Activated CD4-positive, alpha-beta T cell treated with anti-CD3 and anti-CD28 coated beads, Interleukin-2, amount 50 U/mL, for 1 hour (primary cell): ENCODE measurements at places on chromosomes 5 and 9.

DNA sequence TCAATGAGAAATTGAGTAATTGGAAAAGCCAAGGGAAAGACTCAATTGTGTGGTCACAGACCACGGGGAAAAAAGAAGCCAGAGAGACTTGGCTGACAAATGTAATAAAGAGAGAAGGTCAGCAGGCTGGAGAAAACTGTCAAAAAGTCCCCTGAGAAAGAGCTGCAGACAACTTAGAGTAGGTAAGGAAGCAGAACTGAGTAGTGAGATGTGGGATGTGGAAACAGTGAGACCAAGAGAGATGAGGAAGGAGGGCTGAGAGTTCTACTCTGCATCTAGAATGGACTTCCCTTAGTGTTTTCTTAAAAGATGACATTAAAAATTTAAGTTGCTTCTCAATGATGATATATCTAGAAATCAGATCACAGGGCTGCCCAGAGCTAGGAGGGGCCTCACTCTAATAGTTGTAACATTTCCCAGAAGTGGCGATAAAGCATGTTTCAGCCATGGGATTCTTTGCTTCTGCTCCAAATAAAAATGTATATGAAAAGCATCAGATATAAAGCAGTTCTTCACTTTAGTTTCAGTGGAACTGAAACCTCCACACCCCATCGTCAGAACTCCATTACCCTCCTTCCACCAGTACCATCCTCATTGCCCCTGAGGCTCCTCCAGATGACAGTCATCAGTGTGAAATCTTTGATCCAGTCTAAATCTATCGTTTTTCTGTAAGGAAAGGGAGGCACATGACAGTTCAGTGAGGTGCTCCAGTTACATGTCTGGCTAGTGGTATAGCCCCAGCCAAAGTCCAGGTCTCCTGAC lies 80.6 kb downstream of the SPEF2 start:
- no peak for DNase-seq

DNA sequence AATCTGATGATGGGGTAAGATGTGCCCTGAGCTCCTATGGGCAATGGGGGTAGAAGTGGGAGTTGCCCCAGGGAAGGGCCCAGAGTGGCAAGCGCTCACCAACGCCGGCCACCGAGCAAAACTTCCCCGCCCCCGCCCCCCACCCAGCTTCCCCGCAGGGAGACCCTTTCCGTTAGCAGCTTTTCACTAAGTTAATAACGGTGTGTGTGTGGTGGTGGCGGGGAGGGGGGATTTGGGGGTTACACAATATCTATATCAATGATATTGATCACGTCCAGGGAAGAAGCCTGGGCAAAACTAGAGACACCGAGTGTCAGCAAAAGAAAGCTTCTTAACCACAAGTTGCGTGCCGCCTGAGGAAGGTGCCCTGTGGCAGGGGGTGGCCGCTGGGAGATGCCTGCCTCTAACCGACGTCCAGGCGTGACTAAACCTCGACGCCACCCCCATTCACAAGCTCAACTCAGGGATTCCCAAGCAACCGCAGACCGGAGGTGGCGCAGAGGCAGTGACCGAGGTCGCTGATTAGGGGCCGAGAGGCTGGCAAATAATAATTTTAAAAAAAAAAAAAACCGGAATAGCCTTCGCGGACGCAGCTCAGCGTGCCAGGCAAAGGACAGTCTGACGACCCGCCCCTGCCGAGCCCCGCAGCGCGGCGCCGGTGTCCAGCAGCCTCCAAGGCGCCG lies 222.6 kb downstream of the MEF2C start:
- no peak for DNase-seq

DNA sequence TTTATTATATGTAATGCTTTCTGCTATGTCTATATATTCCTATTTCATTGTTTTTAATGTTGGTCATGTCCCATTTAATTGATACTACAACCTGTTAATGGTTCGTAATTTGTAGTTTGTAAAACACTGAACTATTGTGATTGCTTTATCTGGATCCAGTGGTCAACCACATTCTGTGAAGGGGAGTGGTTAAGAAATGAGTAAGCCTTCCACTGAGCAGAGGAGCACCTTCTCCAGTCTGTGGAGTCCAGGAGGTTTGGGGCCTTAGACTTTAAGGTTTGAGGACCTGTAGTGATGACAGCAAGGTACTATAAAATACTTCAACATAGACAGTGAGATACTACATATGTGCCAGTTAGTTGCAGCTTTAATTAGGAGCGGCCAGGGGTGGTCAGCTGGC lies 67.7 kb upstream of the RAD23B start:
- DNase-seq: no peak

DNA sequence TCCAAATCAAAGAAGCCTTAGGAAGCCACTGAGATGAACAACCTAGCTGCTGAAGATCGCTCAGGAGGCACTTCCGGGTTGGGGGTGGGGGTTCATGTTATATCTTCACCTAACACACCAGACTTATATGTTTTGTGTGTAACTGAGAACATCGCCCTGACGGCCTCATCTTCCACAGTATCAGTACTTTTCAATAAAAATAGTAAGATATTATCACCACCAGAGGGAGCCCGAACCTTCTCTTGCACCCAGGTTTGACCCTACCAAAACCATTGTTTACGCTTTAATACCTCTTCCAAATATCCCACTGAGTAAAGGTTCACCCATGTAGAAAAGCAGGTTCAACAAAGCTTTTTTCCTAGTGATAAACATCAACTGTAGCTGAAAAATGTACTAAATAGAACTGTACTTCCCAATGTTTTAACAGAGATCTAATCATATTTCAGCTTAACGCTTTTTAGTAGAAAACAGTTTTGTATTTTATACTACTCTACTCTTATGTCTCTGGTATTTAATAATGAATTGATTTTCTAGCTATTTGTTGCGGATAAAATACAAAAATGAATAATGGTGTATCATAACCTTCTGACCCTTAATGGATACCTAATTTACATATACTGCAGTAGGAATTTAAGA lies 244.0 kb downstream of the EPB41L4A start:
- peak; percentile 2 for DNase-seq

- DNase-seq: no peak
Observed at GRCh38 chr5:84403773-84404172, 19.1 kb upstream of the EDIL3 start.

DNA sequence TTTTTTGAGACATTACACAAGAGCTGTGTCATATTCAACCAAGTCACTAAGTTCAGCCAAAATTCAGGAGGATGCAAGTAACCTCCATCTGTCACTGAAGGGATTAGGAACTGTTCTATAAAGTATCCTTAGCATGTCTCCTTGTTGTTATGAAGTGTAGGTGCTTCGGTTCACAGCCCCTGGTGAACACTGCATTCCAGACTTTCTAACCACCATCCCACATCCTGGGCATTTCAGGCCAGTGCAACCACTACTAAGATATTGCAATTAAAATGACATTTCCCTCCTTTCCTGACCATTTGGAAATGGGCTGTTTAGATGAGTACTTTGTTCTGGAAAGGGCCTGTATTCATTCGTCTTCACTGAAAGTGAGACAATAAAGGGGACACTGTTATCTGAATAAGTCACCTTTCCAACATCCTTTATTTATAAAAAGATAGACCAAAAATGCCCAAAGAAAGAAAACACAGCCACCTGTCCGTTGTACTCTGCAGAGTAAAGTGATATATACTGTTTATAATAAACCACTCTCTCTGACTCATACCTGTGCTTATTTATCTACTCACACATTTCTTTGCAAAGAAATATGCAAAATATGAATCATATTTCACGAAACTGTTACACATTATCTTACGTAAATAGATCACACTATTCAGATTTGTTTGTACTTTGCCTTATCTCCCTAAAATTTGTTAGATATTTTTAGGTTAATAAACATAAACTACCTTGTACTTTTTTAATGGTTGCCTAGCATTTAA lies 861.9 kb downstream of the CDH18 start:
- DNase-seq: no peak

DNA sequence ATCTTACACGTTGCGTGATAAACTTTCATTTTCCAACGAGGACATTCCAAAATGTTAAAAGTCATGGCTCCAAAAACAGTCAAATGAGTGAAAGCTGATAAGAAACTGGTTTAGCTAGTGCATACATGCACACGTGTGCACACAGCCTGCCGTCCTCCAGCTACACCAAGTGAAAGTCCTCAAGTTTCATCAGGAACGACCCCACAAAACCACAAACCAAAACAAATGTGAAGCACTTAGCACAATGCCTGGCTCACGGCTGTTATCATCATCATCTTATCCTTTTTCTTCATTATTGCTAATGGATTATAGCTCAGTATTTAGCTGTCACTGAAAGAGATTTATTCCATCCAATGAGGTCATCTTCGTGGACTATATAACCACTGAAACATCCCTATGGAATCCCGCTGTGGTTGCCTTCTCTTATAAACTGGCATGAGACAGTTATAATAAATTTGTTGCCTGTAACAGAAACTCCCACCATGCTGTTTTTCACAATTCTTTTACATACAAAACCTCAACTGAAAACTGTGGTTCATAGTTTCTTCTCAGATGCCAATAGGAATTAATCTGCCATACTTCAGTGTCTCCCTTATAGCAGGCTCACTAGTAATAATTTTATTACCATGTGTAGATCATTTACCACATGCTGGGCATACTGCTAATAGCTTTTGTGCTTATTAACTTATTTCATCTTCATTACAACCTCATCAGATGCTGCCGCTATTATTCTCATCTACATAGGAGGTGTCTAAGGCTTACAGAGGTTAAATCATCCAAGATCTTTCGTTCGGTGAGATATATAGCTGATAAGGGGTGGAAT lies 56.1 kb downstream of the SAXO1 start:
- no peak for DNase-seq

GRCh38 chr5:108942701-108943100 lies 195.0 kb downstream of the FER start:
- no peak for DNase-seq

DNA sequence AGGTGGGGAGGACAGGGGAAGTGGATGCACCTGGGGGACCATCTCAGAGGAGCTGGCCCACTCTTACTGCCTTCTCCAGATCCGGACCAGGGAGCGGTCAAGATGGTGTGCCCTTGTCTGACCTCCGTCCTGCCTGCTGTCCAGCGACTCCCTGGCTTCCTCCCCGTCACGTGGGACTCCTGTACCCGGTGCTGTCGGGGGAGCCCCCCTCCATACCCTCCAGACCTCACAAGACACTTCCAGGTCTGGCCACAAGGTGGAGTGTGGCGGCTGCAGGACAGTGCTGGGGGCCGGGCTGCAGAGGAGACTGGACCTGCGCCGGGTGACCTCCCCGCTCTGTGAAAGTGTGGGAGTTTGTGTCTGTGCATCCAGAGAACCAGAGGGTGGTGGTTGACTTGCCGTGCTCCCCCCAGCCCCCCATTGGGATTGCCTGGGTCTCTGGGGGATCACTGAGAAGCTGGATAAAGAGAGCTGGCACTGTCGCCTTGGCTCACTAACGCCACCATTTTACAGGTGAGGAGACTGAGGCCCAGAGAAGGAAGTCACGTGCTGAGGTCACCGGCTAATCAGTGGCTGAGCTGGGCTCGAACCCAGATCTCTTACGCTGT lies 1.9 kb upstream of the CRB2 start:
- peak; percentile 57 for DNase-seq

DNA sequence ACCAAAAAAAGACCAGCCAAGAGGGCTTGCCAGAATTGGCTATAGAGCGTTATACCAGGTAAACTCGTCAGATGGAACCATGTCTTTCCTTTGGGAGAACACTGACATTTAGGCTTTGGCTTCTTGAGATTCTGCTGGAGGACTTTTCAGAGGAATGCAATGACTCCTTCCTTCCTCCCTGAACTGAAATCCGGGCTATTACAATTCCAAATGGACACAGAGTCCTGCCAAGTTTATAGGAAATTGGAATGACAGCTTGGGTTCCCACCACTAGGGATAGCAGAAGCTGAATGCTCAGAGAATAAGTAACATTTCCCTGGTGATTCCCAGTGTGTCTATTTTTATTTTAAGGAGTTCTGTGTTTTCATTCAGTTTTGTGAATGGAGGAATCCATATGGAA lies 143.0 kb downstream of the FGF1 start:
- DNase-seq: no peak

DNA sequence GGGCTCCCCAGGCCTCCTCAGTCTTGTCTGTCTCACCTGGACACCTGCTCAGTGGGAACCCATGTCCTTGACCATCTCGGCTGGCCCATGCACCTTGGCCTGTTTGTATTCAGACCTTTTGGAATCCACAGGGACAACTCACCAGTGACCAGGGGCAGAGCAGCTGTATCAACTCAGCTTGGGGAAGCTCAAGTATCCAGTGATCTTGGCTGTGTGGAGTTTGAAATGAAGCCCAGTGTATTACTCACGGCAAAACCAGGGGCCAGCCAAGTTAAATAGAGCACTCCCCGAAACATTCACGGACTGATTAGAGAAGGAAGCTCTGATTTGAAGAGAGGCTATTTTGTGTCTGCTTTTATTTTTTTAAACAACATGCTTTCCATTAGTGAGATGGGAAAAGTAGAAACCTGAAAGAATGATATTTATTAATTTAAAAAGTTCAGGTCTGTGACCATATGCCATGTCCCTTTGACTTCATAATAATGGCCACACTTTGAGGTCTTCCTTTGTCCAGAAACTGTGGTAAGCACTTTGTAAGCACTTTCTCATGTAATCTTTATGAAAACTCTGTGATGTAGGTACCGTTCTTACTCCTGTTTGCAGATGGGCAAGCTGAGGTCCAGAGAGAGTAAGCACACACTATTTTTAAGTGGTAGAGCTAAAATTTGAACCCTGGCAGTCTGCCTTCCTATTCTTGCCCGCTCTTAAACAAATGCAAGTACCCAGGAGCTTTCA lies 656.5 kb downstream of the BNC2 start:
- no peak for DNase-seq

DNA sequence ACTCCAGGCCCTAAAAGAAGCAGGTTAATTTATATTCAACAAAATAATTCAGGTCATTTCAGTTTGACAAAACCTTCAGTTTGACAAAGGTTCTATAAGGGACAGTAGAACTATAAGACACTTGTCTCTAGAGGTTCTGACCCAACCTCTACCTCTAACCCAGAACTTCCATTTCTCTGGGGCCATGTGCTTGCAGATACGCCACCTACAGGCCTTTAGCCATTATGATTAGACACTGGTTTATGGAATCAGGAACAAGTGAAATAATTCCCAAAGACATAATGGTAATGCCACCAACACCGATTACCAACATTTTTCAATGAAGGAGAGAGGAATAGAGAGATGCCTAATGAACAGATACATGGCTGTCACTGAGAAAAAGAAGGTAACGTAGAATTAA lies 733.9 kb downstream of the PRELID2 start:
- DNase-seq: no peak

- DNase-seq: no peak
Observed at GRCh38 chr5:56440871-56441740, 208.0 kb upstream of the ANKRD55 start.

- no peak for DNase-seq
Observed at GRCh38 chr5:124421584-124421983, 324.9 kb downstream of the ZNF608 start.

GRCh38 chr5:62572918-62573514 lies 5.6 kb upstream of the LRRC70 start:
- DNase-seq: no peak

GRCh38 chr5:58450018-58450417 lies 9.9 kb downstream of the PLK2 start:
- no peak for DNase-seq

GRCh38 chr9:33988219-33988890 lies 60.3 kb downstream of the UBAP2 start:
- no peak for DNase-seq
